Uterine smooth muscle cell (primary cell): ENCODE measurements at places on chromosomes 4 and X. TPM values are rescaled to one million over a fixed set of nuclear protein-coding genes. Genes with fewer than 3 reads are reported as not detected.

Gene ACE2
- not detected in 2 replicates for total RNA-seq

Gene NDNF
- 0.12 and 0.55 TPM in 2 replicates for total RNA-seq

Gene XK
- total RNA-seq = 0.22 and 0.25 TPM in 2 replicates

Gene PDE6B
- total RNA-seq = 0.22 and 1.1 TPM in 2 replicates

Gene ATP2B3
- total RNA-seq = under 0.01 TPM in 1 of 2 replicates, not detected in the other

Gene GAGE1
- total RNA-seq = not detected in 2 replicates

Gene DDIT4L
- total RNA-seq = 9.2 and 11.3 TPM in 2 replicates

Gene STK32B
- total RNA-seq = 0.50 and 1.1 TPM in 2 replicates

Gene TMEM131L
- 5.8 and 9.7 TPM in 2 replicates for total RNA-seq

Gene FABP2
- not detected in 2 replicates for total RNA-seq

Gene TCEAL3
- 12.4 and 23.6 TPM in 2 replicates for total RNA-seq

Gene FSTL5
- total RNA-seq = under 0.01 and 0.50 TPM in 2 replicates

Gene XPNPEP2
- 0.11 and 0.25 TPM in 2 replicates for total RNA-seq

Gene PAGE5
- total RNA-seq = not detected in 2 replicates

Gene AVPR2
- total RNA-seq = not detected in 2 replicates

Gene CYBB
- total RNA-seq = under 0.01 TPM in 1 of 2 replicates, not detected in the other

Gene KDR
- total RNA-seq = 0.75 and 0.77 TPM in 2 replicates

Gene FAM149A
- total RNA-seq = 4.5 and 5.2 TPM in 2 replicates

Gene IBSP
- not detected in 2 replicates for total RNA-seq
